Breast epithelium (tissue), 4 donors: ENCODE measurements at places on chromosomes 4 and X. TPM values are rescaled to one million over a fixed set of nuclear protein-coding genes. Genes with fewer than 3 reads are reported as not detected.

GRCh38 chrX:65508851-65509250 is 25.7 kb downstream of the LAS1L start:
- no peak for DNase-seq

- DNase-seq, result no peak
Observed at GRCh38 chr4:113040793-113041192, 8.7 kb upstream of the ANK2 start.

GRCh38 chr4:75696071-75696470 is 22.9 kb upstream of the G3BP2 start:
- DNase-seq, result no peak

FAAH2 gene
- total RNA-seq, result 30.2 TPM

CPZ gene
- total RNA-seq, result 13.4 TPM

GAGE12J gene
- not detected for total RNA-seq

COL25A1 gene
- total RNA-seq, result 2.6 TPM

RHOXF2 gene
- total RNA-seq, result not detected
